ENCODE measurements at places on chromosomes 13 and 19.

DNA sequence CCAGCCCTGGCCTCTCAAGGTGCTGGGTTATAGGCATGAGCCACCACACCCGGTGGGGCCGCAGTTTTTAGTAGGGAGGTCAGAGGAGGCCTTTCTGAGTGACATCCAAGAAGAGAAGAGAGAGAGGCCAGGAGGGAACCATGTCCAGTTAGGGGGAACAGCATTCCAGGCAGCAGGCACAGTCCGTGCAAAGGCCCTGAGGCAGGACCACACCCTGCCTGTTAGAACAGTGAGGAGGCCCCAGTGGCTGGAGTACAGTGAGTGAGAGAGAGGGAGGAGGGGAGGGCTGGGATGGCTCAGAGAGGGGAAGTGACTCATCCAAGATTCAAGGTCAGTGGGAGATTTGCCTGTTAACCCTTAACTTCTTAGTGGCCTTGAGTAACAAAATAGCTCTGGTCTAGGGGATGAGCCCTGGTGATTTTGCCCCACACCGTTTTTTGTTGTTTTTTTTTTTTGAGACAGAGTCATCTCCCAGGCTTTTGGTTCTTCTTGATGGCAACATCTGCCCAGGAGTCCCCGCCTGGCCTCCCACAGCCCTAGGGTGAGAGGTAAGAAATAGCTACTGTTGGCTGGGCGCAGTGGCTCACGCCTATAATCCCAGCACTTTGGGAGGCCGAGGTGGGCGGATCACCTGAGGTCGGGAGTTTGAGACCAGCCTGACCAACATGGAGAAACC is 2.7 kb upstream of the PLIN3 start:
- DNase-seq: no peak

GRCh38 chr19:31344403-31344802 is 4.8 kb downstream of the TSHZ3 start:
- no peak for DNase-seq

GRCh38 chr13:79999601-80000000 is 341.3 kb downstream of the SPRY2 start:
- DNase-seq: no peak

DNA sequence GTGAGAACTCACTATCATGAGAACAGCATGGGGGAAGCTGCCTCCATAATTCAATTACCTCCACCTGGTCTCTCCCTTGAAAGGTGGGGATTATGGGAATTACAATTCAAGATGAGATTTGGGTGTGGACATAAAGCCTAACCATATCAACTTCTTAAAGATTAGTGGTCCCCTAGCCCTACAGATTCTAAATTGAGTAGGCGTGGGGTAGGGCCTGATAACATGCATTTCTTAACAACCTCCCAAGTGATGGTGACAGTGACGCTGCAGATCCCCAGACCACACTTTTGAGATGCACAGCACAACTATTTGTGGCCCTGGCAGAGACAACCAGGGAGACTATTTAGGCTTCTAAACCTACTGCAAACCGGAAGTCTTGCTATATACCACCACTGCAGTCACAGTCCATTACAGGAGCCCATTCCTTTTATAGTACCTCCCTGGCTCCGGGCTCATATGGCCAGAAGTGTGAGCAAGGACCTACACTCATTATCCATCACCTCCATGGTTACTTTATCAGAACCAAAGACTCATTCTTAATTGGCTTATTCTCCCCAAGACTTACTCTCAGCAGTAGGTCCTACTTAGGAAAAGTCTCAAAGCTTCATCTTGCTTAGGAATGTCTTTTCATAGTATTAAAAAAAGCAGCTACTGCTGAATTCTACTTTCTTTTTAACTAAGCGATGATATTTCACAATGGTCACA is 2.1 kb upstream of the DPY19L3 start:
- no peak for DNase-seq

DNA sequence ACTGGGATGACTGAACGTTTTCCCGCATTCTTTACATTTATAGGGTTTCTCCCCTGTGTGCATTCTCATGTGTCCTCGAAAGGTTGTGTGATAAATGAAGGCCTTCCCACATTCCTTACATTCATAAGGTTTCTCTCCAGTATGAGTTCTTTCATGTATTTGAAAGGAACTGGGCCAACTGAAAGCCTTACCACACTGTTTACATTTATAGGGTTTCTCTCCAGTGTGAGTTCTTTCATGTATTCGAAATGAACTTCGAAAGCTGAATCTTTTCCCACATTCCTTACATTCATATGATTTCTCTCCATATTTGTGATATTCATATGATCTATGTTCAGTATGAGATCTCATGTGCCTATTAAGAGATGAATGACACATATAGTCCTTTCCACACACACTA is 19.4 kb downstream of the ZNF709 start:
- DNase-seq: no peak

GRCh38 chr13:113117911-113118260 is 4.7 kb upstream of the F10 start:
- DNase-seq: no peak

DNA sequence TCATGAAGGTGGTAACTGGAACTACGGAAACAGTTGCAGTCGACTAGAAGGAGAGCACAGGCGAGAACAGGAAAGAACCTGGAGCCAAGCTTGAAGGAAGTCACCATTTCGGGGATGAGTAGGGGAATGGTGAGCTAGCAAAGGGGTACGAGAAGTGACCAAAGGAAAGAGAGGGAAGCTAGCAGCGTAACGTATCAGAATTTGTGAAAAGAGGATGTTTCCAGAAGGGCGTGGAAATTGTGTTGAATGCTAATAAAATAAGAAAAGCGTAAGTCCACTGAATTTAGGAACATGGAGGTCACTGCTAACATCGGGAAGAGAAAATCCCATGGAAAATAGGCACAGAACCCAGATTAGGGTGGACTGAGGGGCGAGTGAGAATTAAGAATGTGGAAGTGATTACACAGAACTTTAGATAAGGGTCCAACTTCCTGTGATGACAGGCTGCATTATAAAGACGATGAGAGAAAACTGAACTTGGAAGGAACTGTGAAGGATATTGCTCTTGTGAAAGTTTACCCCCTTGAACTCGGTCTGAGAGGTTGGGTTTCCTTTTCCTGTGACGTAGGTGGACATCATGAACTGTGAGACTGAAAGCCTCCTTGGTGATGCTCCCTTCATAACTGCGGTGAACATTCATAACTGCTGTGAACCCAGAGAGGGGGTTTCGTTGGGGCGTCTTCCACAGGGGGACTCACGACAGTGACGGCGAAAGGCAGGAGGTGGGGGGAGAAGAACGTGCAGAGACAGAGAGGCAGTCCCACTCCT is 2.0 kb upstream of the FFAR2 start:
- DNase-seq: no peak

- DNase-seq: no peak
Observed at GRCh38 chr13:59229401-59229800, 934.3 kb downstream of the DIAPH3 start.

DNA sequence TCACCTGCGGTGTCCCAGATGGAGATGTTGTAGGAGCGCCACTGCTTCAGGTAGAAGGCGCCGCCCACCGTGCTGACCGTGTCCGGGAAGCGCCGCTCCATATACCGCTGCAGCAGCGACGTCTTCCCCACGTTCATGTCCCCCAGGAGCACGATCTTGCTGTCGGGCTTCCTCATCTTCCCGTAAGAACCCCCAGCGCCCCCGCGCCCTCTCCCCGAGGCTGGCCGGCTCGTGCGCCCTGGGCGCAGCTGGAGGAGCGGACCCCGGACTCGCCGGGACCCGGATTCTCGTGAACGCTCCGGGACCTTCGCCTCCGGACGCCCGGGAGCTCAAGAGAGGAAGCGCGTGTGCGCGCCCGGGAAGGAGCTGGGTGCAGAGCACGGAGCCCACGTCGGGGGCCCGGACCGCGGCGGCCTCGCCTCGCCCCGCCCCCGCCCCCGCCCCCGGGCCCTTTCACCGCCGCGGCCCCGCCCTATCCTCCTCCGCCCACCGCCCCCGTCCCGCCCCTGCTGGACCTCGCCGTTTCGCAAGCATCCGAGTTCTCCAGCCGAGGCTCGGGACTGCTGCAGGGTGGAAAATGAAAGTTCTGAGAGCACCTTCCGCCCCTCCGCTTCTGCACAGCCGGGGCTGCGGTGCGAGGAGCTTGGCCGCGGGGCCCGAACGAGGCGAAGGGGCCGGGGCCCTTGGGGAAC is at the start of gene RAB20:
Gene RAB20 (minus strand): TSS at position 379 of the 692 bp plus-strand sequence. CDS start 203 bp downstream, at position 176.
- DNase-seq: peak; percentile 50

GRCh38 chr13:100512422-100512821 is 76.2 kb downstream of the GGACT start:
- DNase-seq: no peak

DNA sequence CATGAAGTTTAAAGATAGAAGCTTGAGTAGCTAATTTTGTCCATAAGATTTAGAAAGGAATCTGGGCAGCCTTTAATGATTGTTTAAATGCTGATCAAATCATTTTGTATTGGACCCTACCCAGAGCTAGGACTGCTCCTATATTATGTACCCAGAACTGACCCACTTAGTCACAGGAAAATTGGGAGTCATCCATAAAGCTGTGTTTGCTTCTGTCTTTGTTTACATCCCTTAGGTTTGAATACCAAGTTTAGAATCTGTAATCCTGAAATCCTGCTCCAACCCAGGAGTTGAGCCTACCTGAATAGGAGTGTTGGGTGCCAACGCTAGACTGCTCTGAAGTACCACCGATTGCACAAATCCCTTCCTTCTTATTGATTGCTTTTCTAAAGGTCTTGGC is 23.8 kb downstream of the LCP1 start:
- no peak for DNase-seq

- DNase-seq: no peak
Observed at GRCh38 chr19:38046254-38047048, 139.4 kb downstream of the SIPA1L3 start.

DNA sequence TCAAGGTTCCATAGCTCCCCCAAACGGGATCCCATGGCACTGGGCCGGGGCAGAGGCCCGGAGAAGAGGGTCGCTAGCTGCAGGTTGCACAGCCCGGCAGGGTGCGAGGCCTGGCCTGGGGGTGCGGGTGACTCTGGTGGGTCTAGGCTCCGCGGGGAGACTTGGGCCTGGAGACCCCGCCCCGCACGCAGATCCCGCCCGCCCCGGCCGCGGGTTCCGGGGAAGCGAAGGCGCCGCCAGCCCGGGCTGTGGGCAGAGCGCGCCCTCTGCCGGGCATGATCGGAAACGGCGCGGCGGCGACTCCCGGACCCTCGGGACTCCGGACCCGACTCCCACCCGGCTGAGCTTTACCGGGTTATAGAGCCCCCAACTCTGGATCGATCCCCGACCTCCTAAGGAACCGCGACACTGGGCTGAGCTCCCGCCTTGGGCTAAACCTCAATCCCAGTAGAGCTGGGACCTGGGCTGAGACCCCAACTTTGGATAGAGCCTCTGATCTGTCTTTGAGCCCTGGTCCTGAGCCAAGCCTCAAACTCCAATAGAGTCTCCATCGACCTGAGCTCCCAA is 3.1 kb upstream of the TNFAIP8L1 start:
- DNase-seq: peak; percentile 63

Measured in activated effector memory CD4-positive, alpha-beta T cell treated with Interleukin-2 at 50 U/mL for 16 hours (primary cell).